B cell (primary cell): ENCODE measurements at places on chromosomes 12 and 14. TPM values are rescaled to one million over a fixed set of nuclear protein-coding genes. Genes with fewer than 3 reads are reported as not detected.

GRCh38 chr12:65972149-65972548, 147.9 kb downstream of the HMGA2 start:
- H3K27ac ChIP-seq = no peak overlapping the region
- H3K36me3 ChIP-seq = no peaks in the 10 kb centered on the region
- no peaks in the 10 kb centered on the region for H3K4me1 ChIP-seq
- no peak overlapping the region for H3K4me3 ChIP-seq

DNA sequence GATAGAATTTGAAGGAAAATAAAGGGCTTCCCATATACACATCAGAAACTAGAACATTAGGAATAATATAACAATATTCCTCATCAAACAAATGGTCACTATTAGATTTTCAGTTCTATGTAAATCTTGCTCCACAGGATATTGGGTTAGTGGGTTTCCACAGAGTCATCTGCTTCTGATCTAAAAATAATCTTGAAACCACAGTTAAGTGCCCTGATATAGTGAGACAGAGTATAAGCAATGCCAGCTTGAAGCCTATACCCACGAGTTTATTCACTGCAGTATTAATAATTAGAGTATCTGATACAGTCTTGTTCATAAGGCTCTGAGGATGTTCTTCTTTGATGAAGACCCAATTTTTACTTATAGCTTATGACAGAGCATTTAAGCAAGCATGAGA, 74.5 kb upstream of the ATF7IP start:
- peaks cover 35% of the 10 kb centered on the region for H3K4me1 ChIP-seq
- H3K4me3 ChIP-seq = no peak overlapping the region
- H3K36me3 ChIP-seq = no peaks in the 10 kb centered on the region
- H3K27me3 ChIP-seq = no peaks in the 10 kb centered on the region

Gene VRTN
- total RNA-seq = not detected in 2 replicates

DNA sequence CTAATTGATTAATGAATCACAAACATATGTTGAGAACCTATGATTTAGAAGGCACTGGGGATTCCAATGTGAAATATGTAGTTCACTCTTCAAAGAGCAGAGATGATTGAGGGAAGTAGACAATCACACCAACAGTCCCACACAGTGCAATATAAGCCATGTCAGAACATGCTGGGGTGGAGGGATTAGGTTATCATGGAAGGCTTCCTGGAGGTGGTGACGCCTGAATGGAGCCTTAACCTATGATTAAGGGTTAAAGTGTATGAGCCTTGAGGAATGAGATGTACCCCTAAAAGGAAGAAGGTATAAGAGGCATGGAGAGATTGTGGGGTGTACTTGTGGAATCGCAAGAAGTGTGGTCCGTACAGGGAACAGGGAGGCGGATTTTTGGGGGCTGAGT, 31.3 kb downstream of the ERH start:
- no peaks in the 10 kb centered on the region for H3K4me1 ChIP-seq
- no peak overlapping the region for H3K27ac ChIP-seq
- no peak overlapping the region for H3K4me3 ChIP-seq
- no peak for DNase-seq
- H3K27me3 ChIP-seq = peaks cover 5% of the 10 kb centered on the region

DNA sequence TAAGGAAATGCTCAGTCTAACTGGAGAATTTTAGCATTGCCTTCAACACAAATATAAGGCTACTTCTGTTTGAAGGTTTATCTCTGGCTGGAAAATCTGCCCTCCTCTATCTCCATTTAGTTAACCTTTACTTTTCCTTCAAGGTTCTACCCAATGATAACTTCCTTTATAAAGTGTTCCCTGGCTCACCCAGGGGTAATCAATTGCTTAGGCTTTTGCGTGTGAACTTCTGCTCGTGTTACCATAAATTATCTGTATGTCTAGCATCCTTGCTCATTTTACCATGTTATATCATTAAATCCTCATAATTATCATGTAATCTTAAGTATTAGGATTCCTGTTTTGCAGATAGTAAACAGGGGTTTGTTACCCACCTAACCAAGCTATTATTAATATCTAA, 114.3 kb upstream of the FGD4 start:
- H3K4me1 ChIP-seq = no peaks in the 10 kb centered on the region
- no peaks in the 10 kb centered on the region for H3K27me3 ChIP-seq
- no peaks in the 10 kb centered on the region for H3K36me3 ChIP-seq

GRCh38 chr12:67826946-67827720, 162.1 kb upstream of the IFNG-AS1 start:
- no peaks in the 10 kb centered on the region for H3K36me3 ChIP-seq
- no peaks in the 10 kb centered on the region for H3K27me3 ChIP-seq
- DNase-seq = no peak
- no peak overlapping the region for H3K27ac ChIP-seq
- H3K4me3 ChIP-seq = no peak overlapping the region
- H3K4me1 ChIP-seq = no peaks in the 10 kb centered on the region

Gene SDR9C7
- 0.22 TPM in 1 of 2 replicates, not detected in the other for total RNA-seq

- no peak for DNase-seq
- no peak overlapping the region for H3K27ac ChIP-seq
- no peak overlapping the region for H3K4me3 ChIP-seq
- H3K4me1 ChIP-seq = peaks cover 10% of the 10 kb centered on the region
These were observed 2.6 kb downstream of the POMT2 start for GRCh38 chr14:77318006-77318553.

Gene NYNRIN
- 0.29 and 0.34 TPM in 2 replicates for total RNA-seq

GRCh38 chr14:92675421-92675820, 73.0 kb downstream of the LGMN start:
- peaks cover 81% of the 10 kb centered on the region for H3K36me3 ChIP-seq
- no peak for DNase-seq
- H3K27me3 ChIP-seq = no peaks in the 10 kb centered on the region
- peak overlapping the region; percentile 77 for H3K27ac ChIP-seq
- peaks cover 40% of the 10 kb centered on the region for H3K4me1 ChIP-seq

Gene OR6C2
- total RNA-seq = not detected in 2 replicates

Gene CD4
- 0.49 TPM in 2 replicates for total RNA-seq

Gene CLEC7A
- 0.67 and 0.90 TPM in 2 replicates for total RNA-seq

Gene CELA1
- total RNA-seq = not detected in 2 replicates
